OCI-LY7 (cell line): ENCODE measurements at places on chromosomes 3 and 15. TPM values are rescaled to one million over a fixed set of nuclear protein-coding genes. Genes with fewer than 3 reads are reported as not detected.
A peak's percentile ranks its signal among the peaks of the same experiment; 100 is the strongest.

DNA sequence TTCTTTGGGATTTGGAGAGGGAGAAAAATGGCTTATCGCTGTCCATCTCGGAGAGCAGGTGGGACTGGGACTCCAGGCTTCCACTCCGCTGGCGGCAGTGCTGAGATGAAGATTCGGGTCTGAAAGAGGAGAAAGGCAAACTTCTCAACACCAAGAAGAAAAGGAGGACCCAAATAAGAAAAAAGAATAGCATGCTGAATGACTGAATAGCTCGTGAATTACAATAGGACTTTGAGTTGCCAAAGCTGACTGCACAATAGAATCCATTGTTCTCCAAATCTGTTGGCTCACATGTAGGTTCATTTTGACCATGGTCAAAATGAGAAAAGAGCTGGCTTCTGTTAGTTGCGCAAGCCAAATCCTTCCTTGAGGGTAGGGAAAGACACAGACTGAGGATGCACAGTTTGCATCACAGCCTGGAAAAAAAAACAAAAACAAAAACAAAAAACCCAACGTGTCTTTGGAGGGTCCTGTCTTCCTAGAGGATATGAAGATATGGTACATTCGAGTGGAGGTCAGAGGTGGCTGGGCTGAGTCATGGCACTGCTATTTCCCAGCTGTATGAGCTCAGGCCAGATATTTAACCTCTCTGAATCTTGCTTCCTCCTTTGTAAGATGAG is 59.3 kb upstream of the LMOD3 start:
- no peak for DNase-seq

GRCh38 chr15:60476713-60477112 is 2.2 kb downstream of the ICE2 start:
- no peak for DNase-seq

- DNase-seq, result no peak
These were observed 4.1 kb upstream of the APOD start for GRCh38 chr3:195587824-195588223.

The CPNE4 gene
- not detected in 2 replicates for total RNA-seq

GRCh38 chr3:52149021-52149420 is 5.2 kb downstream of the POC1A start:
- no peak for DNase-seq

The SLC12A1 gene
- total RNA-seq, result not detected in 2 replicates

- DNase-seq, result no peak
These were observed 2.6 kb downstream of the BHLHE40 start for GRCh38 chr3:4981665-4982494.

DNA sequence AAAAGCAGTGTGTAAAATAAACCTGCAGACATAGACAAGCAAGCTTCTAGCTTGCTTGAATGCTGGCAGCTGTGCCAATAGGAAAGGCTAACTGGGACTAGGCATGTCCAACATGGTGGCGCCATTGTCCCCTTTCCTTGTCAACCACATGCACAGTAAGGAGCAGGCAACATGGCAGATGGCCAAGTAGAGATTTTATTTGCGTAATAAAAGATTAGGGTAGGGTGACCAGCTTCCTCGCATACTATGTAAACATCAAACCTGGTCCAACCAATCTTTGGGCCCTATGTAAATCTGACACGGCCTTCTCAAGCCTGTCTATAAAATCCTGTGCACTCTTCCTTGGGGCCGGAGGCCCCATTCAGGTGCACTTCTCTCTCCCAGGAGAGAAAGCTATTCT is 575.4 kb upstream of the GOLIM4 start:
- DNase-seq, result no peak

GRCh38 chr3:148203297-148204010 is 494.2 kb upstream of the AGTR1 start:
- no peak for DNase-seq

The DLL4 gene
- 0.15 TPM in 1 of 2 replicates, not detected in the other for total RNA-seq

The GHRL gene
- total RNA-seq, result 0.42 and 0.77 TPM in 2 replicates

- peak; percentile 68 for DNase-seq
These were observed at the start of gene CMTM7 for GRCh38 chr3:32391643-32392535. Gene CMTM7, plus strand, starts transcription at chr3:32391853. Its CDS starts 54 bp downstream, at chr3:32391907.

- DNase-seq, result no peak
These were observed 96.8 kb downstream of the ADAMTS17 start for GRCh38 chr15:100244796-100245486.

DNA sequence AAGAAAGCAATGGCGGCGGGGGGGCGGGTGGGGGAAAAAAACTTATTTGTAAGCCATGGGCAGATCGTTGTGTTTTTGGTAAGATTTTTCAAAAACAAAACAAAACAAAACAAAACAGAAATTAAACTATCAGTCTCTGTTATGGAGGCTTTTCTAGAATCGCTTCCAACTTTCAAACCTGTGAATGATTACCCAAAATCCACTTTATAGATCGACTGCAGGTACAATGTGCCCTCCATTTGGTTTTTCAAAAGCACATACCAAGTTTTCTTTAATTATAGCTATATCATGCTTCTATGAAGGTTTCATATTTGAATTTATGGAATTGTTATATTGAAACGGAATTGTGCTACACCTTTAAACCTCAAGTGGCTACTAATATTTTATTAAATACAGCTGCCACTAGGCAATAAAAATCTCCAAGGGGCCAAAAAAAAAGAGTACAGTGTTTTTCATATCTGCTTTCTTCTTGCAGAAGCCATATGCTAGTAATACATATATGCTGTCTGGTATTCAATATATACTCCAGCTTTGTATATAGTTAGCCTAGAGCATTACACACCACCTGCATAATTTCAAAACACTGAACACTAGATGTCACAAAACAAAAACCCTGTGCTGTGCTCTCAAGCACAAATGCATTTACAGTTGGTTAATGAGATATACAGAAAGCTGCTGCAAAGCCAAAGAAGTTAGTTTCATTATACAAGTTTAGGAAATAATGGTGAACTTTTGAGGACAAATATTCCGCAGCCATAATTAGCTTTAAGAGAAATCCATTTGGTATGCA is 683.8 kb upstream of the NR2F2 start:
- DNase-seq, result no peak

- no peak for DNase-seq
These were observed 45.9 kb upstream of the ATP1B3 start for GRCh38 chr3:141830508-141830907.

The ZNF620 gene
- 0.27 and 0.65 TPM in 2 replicates for total RNA-seq

The GCNT3 gene
- total RNA-seq, result not detected in 2 replicates

- no peak for DNase-seq
These were observed 45.9 kb downstream of the FSTL1 start for GRCh38 chr3:120404876-120405275.

DNA sequence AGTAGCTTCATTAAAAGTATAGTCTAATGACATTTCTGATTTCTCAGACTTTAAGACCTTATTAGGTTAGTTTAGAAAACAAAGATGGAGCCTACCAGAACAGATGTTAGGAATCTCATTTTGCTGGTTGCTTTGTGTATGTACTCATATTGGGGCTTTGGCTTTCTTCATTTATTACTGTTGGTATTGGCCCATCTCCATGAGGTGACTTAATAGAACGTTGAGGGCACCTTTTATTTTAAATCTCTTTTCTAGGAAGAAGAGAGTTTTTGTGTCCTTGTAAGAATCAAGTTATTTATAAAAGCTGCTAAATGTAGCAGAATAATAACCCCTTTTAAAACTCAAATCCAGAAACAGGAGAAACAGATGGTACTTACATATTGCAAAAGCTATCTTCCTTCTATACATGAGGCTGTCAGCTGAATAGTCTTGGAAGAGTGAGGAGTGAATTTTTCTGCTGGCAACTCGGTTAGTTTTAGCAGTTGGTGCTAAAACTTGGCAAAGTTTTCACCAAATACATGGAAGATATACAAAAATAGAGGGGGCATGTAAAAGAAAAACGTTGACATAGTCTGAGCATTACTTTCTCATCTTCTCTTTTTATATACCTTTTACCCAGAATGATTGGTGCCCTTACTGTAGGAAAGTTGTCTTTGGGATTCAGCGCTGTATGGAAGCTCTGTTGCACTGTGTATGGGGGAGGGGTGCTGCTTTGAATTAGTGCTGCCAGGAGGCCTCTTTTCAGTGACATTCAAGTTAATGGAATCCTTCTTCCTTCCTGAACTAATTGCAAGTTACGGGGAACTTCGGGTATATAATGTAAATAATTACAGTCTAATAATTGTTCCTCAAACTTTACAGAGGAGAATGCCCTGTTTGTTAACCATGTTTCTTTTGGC is 35.8 kb downstream of the CTNNB1 start:
- DNase-seq, result no peak

DNA sequence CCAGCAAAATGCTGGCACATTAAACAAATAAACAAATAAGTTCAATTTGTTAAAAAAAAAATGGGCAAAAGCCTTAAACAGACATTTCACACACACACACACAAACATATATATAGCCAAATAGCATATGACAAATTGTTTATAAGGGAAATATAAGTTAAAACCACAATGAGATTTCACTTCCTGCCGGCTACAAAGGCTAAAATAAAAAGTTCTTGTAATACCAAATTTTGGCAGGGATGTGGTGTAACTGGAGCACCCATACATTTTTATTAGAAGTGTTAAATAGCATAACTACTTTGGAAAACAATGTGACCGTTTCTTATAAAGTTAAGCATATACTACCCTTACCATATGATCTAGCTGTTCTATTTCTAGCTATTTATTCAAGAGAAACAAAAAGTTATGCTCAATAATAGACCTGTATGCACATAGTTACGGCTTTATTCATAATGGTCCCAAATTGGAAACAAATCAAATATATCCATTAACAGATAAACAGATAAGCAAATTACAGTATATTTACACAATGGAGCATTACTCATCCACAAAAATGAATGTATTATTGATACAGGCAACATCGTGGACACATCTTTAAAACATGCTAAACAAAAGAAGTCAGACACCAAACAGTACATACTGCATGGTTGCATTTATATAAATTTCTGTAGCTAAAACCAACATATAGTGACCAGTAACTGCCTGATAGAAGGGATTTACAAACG is 93.9 kb downstream of the EOMES start:
- DNase-seq, result no peak

The OXSR1 gene
- total RNA-seq, result 42.7 and 43.7 TPM in 2 replicates

The NRROS gene
- 3.7 and 3.8 TPM in 2 replicates for total RNA-seq

DNA sequence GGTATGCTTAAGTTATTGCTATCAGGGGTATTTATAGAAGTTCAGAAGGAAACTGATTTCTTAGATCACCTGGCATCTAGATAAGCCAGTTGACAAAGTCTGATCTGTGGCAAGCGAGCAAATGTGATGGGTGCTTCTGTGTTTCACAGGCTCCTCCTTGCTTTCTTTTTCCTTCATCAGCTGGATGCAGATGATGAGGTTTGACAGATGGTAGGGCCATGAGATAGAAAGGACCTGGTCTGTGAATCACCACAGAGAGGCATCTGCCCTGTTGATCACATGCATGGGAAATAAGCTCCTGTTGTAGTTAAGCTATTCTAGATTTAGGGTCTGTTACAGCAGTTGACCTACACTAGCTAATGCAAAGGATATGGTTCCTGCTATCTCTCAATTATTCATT is 372.0 kb downstream of the NEK10 start:
- no peak for DNase-seq

DNA sequence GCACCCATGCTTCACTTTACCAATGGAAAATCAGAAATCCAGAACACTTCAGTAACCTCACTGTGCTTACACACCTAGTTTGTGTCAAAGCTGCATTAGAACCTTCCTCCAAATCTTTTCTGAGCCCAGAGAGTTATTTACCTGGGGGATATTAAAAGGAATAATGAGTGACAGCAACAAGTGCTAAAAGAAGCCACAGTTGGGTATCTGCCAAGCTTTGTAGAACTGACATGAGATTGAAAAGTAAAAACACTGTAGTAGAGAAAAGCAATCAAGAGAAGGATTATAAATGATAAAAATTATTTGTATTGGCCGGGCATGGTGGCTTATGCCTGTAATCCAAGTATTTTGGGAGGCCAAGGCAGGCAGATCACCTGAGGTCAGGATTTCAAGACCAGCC is 8.8 kb upstream of the TBC1D23 start:
- no peak for DNase-seq

DNA sequence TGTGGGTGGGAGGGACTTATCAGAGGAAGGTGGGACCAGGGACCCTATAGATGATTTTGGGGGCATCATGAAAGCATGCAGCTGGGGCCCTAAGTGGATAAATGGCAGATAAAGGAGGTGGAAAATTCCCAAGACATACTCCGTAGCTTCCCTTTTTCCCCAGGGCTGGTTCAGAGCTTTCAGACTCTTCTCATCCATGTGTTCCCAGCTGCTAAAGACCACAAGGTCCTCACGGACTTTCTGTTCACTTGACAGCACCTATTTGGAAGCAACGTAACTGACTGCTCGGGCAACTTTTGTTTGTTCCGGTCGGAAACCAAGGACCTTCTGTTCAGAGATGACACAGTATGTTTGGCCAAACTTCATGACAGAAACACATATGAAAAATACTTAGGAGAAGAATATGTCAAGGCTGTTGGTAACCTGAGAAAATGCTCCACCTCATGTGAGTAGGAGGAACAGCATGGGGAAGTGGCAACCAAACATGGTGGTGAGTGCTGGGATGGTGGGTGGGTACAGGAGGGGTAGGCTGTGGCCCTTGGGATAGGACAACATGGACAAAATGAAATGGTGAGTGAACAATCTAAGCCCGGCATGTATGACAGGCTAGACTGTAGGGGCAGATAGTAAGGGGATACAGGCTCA is 28.7 kb upstream of the SRPRB start:
- DNase-seq, result no peak

The ZNF660 gene
- not detected in 2 replicates for total RNA-seq

DNA sequence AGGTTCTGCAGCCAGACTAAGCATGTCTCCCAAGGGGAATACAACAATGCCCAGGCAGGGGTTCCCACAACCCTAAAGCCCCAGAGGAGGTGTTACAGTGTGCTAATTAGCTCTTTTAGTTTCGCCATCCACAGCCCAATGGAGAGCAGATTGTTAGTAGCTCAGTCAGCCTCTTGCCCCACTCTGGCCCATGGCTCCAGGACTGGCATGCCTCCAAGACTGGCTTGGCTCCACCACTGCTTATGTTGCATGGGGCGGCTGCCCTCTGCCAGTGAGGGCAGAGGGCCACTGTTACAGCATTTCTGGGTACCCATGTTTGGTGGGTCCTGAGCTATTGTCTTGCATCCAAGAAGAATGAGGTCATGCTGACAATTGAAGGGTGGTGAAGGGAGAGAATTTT is 231.1 kb upstream of the MDFIC2 start:
- no peak for DNase-seq

DNA sequence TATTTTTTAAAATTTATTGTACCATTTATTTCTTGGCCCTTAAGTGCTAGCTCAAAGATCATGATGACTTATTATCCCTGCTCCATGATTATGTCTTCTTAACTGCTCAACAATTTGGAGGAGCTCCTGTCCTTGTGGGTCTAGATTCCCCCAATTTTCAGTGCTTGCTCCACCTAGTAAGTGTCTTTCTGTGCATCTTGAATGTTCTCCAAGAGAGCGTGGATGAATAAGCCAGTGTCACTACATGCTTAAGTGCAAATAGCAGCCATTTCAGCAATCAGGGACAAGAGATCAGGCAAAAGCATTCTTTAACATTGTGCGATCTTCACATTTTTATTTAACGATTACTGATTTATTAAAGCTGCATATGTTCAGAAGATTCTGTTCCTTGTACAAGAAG is 99.4 kb downstream of the ALCAM start:
- DNase-seq, result no peak

GRCh38 chr15:78808550-78808949 is 2.7 kb downstream of the ADAMTS7 start:
- peak; percentile 63 for DNase-seq
